ENCODE measurements at places on chromosomes 3 and 15.

- DNase-seq, result no peak
Observed at GRCh38 chr15:68566377-68566954, 12.3 kb upstream of the CORO2B start.

- DNase-seq, result no peak
Observed at GRCh38 chr3:151775314-151776258, 38.3 kb upstream of the AADAC start.

DNA sequence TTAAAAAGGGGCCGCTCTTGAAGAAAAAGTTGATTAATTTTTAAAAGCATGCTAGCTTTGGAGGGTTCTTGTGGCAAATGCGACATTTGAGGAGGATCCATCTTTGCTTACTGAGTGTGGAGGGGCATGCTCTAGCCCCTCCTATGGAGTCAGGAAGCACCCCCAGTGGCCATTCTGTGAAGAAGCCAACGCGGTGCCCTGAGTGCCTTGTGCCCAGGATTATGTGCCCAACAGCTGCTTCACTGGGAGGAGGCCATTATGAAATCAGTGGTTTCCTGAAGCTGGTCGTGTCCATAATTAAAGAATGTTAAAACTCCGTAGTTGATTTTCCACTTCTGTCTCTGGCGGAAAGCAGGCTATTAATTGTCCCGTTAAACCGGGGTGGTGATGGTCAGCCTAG lies 69.1 kb upstream of the TNFAIP8L3 start:
- no peak for DNase-seq

GRCh38 chr15:69468241-69469121 lies 15.9 kb downstream of the RPLP1 start:
- DNase-seq, result peak; percentile 79

GRCh38 chr15:69988541-69989225 lies 109.0 kb downstream of the TLE3 start:
- no peak for DNase-seq

DNA sequence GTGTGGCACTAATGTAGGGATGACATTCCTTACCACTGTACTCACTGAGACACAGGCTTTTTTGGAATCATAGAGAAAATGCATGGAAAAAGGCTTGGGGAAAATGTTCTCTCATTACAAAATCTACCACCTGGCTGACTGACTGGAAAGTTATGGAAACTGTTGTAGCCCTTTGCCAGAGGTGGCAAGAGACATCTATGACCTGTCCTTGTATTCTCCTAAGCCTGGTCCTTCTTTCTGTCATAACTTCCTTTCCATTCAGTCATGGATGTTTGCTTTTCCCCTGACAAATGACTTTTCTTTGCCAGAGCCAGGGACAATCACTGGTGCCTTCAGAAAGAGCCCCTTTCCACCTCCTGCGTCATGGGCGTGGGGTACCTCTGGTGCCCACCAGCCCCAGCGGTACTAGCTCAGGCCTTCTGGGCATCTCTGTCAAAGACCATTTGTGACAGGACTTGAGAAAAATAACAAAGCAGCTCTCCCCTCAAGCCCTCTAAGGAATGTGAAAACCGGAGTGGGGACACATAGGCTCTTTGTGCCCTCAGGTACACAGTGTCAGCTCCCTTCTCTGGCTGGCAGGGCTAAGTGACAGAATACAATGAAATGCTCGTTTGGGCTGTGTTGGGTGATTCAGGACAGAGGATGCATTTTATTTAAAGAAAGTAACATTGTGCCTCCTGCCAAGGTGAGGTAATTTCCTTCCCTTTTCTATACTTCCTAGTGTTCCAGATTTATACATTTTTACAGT lies 381.1 kb upstream of the RASGRP1 start:
- no peak for DNase-seq

GRCh38 chr3:8868996-8869395 lies 94.3 kb downstream of the RAD18 start:
- no peak for DNase-seq

DNA sequence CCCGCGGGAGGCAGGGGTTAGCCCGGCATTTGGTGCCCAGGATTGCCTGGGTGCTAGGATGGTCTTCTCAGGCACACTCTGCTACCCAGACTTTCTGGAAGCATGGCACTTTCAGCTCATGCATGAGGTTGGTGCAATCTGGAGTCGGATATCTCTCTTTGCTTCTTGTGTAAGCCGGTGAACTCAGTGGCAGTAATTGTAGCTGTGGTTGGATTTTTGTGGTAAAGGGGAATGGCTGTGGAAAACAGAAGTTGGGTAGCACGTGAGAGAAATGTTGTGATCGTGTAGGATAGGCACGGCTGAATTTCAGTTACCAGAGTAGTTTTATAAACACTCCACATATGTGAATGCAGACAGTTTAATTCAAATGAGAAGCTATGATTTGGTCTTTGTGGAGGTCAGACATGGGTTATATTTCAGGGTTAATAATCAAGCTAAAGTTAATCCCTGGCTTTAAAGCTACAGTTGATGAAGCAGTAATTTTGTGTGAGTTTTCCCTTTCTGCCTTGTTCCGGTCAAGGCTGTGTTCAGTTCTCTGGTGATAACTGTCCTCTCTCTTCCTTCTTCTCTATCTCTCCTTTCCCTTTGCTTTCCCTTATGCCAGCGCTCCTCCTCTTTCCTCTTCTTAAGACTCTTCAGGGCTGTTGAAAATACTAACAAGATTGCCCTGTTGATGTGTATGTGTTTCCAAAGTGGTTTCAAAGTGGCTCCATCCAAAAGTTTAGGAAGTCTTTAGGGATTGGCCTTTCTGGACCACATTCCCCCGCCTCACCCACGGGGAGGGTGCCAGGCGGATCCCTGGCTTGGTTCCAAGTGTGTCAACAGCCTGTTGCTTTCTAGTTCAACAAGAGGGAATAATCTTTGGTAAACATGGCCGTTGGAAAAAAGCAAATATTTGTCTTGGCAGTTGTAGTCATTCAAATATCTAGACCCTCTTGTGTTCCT lies 404.6 kb upstream of the C2CD4B start:
- no peak for DNase-seq

DNA sequence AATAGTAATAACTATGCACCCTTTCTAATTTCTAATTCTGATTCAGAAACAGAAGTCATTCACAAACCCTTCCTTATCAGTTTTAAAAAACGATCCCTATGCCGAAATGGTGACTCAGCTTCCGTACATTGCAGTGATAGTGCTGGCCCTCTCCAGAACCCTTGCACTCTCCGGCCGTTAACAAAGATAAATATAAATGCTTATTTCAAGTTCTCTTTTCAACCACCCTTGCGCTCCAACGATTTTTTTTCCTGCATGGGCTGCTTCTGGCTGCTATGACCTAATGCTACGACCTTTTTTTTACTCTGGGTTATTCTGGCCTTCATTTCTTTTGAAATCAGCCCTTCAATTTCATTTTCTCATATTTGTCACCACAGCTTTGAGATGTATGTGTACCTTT lies 646.2 kb downstream of the NTRK3 start:
- DNase-seq, result no peak
